Muscle of back (tissue), 13 donors: ENCODE measurements at places on chromosomes 12 and 14.

DNA sequence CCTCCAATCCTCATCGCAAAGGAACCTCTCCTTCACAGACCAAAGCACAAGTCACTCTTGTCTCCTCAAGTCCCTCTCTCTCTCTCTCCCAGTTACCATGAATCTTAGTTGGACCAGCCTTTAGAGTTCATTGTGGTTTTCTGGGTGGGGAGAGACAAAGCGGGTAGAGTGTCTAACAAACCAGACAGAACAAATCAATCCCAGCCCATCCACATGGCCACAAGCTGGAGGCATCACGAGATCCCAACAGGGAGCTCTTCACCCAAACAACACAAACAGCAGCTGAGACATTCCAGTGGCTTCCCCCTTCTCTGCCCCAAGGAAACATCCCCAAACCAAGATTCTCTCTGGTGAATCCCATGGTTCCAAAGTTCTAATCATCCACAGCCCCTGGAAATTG is 22.4 kb downstream of the ACTN1 start:
- no peak for DNase-seq

GRCh38 chr14:83828406-83828805 is 1701.5 kb upstream of the FLRT2 start:
- DNase-seq = peak; percentile 7

DNA sequence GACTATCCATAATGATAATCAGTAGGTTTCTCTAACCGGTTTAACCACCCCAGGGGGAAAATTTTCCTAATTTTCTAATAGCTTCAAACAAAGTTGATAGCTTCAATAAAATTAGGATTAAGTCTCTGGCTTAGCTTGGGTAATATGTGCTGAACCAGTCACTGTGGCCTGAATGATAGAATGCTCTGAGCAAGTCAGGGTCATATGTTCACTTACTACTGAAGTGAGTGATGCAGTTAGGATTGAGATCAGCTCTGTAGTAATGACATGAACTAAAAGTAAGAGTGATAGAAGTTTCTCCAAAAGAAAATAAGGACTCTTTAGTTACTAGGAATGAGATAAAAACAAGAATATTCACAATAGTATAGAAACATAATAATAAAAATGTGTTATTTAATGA is 32.6 kb downstream of the ETNK1 start:
- DNase-seq = no peak

- no peak for DNase-seq
Observed at GRCh38 chr12:102215992-102216691, 18.5 kb upstream of the PMCH start.

DNA sequence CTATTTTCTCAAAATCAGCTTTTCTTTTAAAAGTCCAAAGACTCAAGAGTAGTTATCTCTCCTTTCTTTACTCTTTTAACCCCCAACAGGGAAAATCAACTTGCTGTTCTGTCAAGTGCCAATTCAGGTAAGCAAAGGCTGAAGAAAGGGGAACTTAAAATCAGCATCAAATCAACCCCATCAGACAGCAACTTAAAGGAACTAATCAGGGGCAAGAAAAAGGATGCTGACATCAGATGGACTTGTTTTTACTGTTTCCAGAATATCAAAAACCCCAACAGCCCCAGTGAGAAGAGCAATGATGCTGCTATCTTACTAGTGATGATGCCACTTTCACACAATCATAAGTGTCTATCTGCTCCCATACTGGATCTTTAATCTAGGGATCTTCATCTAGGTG is 3.4 kb downstream of the BAZ2A start:
- no peak for DNase-seq

- DNase-seq = peak; percentile 58
Observed at GRCh38 chr12:53006810-53007309, 604 bp downstream of the EIF4B start.

- DNase-seq = no peak
Observed at GRCh38 chr12:71441836-71442566, 2.4 kb downstream of the LGR5 start.

DNA sequence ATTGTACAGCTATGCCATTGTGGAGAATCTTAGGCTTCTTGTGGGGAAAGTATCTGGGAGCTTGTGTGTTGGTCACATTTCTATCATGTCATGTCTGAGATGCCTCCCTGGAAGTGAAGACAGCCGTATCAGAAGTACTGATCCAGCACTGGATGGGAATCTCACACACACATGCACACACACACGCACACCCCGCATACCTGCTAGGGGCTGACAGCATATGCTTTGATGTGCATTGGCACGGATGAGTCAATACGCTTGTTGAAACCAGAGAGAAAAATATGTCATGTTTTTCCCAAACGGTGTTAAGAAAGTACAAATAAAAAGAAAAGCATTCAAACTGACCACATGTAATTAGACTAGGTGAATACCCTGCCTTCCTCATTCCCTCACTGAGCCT is 260.8 kb downstream of the KTN1 start:
- DNase-seq = no peak

DNA sequence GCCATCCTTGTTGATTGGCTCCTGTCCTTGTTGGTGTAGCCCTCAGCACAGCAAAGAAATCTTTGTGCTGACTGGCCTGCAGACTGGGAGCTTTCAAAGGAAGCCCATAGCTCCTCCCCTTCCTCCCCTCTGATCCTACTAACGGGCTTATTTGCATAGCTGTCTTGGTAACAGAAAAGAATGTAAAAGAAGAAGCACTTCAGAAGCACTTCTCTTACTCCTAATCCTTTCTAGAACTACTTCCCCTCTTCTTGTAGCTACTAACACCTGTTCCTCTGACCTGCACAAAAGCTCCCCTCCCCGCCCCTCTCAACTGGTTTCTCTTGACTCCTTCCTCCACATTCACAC is 14.3 kb upstream of the RIC8B start:
- DNase-seq = no peak

- DNase-seq = no peak
Observed at GRCh38 chr12:27347779-27348178, 15.1 kb downstream of the BMAL2 start.

DNA sequence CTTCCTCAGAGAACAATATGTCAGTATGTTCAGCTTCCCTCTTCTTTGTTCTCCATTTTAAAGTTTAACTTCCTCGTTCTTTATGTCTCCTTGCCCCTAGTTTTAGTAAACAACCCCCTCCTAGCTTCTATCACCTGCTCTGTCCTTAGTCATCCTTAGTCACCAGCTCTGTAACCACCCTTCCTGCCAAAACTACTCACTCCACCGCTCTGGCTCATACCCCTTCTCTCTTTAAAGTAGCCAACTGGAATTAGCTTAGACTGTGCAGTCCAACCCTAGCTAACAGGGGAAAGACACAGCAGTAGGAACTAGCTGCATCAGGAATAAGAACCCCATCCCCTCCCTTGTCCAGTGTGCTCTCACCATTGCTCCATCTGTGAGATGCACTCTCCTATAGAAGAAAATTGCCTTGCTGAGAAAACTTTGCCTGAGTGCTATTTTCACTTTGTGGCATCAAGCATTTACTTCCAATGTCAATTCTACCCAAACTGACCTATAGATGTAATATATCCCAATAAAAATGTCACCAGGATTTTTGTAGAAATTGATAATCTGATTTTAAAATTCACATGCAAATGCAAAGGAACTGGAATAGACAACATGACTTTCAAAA is 603.2 kb downstream of the C12orf50 start:
- no peak for DNase-seq

DNA sequence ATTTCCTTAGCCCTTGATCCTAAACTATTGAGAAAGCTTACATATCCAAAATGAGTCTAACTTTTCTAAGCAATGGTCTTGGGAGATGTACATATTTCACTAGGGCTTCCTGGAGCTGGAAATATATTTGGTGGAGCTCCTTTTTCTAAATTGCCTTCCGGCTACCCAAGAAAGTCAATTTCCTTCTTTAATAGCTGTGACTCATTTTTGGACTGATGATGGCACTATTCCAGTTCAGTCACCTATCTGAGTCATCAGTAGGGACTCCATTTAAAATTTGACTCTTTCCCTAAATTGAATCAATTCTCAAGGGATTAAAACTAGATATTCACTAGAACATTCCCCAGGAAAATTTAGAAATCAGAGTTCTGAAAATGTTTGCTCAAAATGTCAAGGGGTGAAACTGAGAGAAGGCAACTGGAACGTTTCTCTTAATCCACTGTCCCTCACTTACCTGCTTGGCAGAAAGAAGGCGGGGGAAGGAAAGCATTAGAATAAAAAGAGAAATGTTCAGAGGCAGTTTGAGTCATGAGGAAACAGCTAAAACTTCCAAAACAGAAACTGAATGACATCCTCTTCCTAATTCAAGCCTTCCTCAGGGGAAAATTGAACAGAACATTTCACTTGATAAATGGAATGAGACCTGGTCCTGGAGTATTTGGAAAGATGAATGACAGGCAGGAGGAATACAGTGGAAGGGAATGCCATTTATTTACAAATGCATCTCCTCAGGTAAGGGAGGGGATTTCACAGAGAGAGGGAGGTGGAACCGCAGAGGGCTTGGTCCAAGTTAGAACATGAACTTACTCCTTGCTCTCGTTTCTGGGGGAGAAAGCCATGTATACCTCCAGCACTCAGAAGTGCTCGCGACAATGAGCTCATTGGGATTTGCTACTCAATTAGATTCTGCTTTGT is 91.2 kb downstream of the RGS6 start:
- DNase-seq = no peak

- DNase-seq = no peak
Observed at GRCh38 chr14:105905456-105905855, 379.1 kb downstream of the TMEM121 start.

GRCh38 chr12:98741556-98742265 is 96.6 kb downstream of the APAF1 start:
- no peak for DNase-seq

DNA sequence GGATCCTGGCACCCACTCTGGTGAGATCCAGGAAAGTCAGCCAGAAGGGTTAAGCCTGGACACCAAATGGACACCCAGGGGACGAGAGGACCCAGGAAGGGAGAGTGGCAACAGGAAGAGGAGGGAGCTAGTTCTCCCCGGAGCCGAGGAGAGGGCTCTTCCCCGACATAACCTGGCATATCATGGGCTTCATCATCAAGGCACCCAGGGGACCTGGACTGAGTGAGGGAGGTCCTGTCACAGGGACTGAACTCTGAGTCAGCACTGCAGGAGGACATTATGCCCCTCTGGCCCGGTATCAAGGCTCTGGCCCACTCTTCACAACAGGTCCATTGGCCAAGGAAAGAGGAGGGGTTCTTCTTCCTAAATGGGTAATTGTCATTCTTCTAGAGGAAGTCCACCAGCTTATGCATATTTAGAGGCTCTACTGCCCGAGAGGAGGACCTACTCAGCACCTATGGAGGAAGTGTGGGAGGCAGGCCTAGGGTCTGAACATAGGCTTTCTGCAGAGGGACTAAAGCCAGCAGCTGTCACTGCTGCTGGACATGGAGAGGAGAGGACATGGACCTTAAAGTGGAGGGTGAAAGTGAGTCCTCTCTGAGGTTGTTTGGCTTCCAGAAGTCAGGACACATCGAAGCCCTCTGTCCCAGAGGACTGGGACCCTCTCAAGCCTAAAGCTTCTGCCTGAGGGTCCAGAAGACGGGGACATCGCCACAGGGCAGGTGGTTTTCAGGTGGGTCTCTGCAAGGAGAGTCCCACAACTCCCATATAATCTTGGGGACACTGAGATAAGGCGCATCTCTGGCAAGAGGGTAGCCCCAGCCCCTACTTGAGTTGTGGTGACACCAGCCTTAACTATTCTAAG is 18.6 kb downstream of the ISCA2 start:
- no peak for DNase-seq

DNA sequence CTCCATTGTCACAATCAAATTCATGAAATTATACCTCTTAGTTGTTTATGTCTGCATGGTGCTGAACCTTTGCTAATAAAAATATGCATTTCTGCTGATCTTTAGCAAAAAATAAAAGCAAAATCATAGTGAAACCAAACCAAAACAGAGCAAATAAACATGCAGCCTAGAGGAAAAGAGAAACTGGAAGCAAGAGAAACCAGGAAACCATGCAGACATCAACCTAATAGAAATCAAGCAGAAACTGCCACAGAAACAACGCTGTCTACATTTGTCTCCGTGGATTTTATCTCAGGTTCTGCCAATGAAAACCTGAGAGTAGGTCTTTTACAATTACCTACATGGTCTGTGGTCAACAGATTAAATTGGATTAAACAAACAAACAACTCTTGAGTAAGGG is 173.7 kb downstream of the SYT10 start:
- DNase-seq = peak; percentile 6

DNA sequence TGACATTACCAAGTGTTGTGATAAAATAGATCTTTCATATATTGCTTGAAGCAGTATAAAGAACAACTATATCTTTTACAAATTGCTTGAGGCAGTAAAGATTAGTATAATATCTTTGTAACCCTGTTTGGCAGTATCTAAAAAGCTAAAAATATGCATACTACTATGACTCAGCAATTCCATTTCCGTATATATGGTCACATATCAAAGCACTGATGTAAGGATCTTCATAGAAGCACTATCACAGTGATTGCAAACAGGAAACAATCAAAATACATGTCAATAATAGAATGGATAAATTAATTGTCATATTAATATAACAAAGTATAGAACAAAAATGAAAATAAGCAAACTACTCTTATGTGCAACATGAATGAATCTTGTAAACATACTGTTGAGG is 158.4 kb upstream of the IGF1 start:
- no peak for DNase-seq
